ENCODE measurements at places on chromosomes 16 and 17. TPM values are rescaled to one million over a fixed set of nuclear protein-coding genes. Genes with fewer than 3 reads are reported as not detected.

GRCh38 chr17:37693328-37693727 lies 50.1 kb upstream of the DDX52 start:
- no peak for DNase-seq

- DNase-seq: no peak
Measured at GRCh38 chr17:6548578-6549330, 7.6 kb downstream of the PITPNM3 start.

GRCh38 chr17:59355030-59355701 lies 23.7 kb downstream of the YPEL2 start:
- DNase-seq: no peak

Gene RMI2
- polyA plus RNA-seq: 1.7 TPM
